ENCODE measurements at places on chromosomes 6 and 20.

DNA sequence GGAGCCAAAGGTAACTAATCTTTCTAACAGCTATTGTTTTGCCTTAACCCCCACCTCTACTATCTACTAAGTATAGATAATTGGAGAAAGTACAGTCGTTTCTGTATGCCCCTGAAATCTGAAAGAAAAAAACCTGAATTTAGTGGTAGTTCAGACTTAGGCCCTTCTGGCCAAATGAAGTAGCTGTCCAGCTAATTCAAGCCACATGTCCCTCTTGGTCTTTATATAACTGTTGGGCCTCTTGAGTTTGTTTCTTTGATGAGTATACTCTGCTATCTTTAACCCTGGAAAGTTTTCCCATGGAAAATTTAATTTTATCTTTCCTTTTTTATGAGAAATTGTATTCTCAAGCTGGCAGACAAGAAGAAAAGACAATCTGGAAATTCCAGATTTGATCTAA lies 73.0 kb upstream of the FAM8A1 start:
- DNase-seq = no peak

DNA sequence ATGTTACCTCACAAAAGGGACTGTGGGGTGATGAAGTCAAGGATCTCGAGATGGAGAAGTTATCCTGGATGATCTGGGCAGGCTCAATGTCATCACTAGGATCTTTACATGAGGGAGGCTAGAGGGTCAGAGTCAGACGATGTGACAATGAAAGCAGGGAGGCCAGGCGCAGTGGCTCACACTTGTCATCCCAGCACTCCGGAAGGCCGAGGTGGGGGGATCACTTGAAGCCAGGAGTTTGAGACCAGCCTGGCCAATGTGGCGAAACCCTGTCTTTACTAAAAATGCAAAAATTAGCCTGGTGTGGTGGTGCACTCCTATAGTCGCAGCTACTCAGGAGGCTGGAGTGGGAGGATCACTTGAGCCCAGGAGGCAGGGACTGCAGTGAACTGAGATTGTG lies 68.8 kb downstream of the TTLL2 start:
- no peak for DNase-seq

DNA sequence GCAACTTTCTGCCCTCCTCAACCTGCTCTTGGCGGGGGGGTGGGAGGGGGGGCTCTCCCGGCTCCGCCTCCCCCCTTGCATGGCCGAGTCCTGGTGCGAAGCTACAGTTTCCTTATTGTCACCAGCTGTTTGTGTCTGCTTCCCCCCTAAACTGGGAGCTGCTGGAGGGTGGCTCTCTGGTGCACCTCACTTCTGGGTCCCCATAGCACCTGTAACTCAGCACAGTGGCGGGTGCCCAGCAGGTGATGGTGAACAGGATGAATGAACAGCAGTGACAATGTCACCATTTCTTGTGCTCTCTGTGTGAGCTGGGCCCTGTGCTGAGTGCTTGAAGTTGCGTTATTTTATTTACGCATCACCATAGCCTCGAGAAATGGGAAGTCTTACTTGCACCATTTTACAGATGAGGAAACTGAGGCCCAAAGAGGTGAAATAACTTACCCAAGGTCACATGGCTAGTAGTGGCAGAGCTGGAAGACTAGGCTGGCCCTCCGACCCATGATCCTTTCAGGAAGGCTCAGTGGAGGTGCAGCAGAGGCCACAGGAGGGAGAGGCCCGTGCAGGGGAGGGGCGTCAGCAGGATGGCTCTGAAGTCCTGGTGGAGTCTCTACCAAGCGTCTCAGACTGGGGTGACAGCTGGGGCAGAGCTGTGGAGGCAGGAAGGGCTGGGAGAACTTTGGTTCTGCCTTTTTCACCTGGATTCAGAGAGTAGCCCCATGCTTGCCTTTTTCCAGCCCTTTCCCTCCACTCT lies 41.8 kb downstream of the SRC start:
- DNase-seq = no peak

- DNase-seq = no peak
Measured at GRCh38 chr20:2709205-2709981, 16.8 kb downstream of the EBF4 start.

Measured in H4 (cell line).